ENCODE measurements at places on chromosomes 7 and 10. TPM values are rescaled to one million over a fixed set of nuclear protein-coding genes. Genes with fewer than 3 reads are reported as not detected.

ANKRD61 gene
- not detected for total RNA-seq

BLNK gene
- total RNA-seq, result not detected

ACTL6B gene
- not detected for total RNA-seq

MYL10 gene
- not detected for total RNA-seq

HPSE2 gene
- total RNA-seq, result not detected

TAS2R39 gene
- not detected for total RNA-seq

GTPBP4 gene
- 128 TPM for total RNA-seq

SPDYE11 gene
- total RNA-seq, result not detected

SLIT1 gene
- 1.2 TPM for total RNA-seq

DNA sequence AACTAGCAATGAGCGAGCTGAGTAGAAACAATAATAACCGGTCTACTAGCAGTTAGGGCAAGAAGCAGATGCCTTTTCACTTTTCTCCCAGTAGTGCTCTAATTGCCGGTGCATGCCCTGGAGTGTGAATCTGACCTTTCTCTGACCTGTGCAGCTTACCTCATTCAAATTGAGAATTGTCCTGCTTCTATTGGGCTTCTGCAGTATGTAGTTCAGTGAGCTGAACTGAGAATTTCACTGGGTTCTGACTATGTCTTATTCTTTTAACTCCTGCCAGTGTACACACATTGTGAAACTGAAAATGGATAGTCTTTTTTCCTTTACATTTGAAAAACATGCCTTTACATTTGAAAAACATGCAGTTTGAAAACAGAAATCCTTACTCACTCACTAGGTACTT, 157.9 kb upstream of the GRM3 start:
- no peaks in the 10 kb centered on the region for H3K4me1 ChIP-seq
- H3K4me3 ChIP-seq, result no peak overlapping the region
- DNase-seq, result no peak

DNA sequence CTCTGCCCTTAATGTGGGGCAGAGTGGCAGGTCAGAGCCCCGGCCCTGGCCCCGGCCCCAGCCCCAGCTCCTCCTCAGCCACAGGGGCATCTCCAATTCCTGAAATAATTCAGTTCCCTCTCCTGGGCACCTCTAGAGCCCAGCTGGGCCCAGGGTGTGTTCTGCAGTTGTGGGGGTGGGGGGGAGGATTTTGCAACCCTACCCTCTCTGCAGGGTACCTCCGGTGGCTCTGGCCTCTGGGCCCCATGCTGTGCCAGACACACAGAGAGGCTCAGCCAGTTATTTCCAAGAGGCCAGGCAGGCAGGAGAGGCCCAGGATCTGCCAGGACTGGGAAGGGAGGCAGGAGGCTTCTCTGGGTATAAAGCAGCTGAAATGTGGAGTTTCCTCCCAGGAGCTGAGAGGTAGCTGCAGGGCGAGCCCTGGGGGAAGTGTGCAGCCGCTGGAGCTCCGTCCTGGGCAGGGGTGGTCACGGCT, 47.9 kb downstream of the PWWP2B start:
- DNase-seq, result no peak
- no peaks in the 10 kb centered on the region for H3K36me3 ChIP-seq
- H3K27me3 ChIP-seq, result no peaks in the 10 kb centered on the region
- H3K4me1 ChIP-seq, result peaks cover 31% of the 10 kb centered on the region
- peak overlapping the region; percentile 80 for H3K27ac ChIP-seq

DNA sequence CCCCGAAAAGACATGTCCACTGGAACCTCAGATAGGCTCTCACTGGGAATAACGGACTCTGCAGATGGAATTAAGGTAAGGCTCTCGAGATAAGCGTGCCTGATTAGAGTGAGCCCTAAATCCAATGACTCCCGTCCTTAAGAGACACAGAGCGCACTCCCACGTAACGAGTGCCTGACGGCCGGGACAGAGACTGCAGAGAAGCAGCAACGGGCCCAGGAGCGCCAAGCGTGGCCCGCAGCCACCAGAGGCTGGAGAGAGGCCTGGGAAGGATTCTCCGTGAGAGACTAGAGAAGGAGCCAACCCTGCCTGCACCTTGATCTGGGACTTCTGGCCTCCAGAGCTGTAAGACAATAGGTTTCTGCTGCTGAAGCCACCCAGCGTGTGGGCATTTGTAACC, 20.0 kb upstream of the TNRC18 start:
- no peak for DNase-seq
- no peak overlapping the region for H3K4me3 ChIP-seq
- no peaks in the 10 kb centered on the region for H3K36me3 ChIP-seq
- H3K27ac ChIP-seq, result no peak overlapping the region
- H3K4me1 ChIP-seq, result no peaks in the 10 kb centered on the region
- H3K27me3 ChIP-seq, result no peaks in the 10 kb centered on the region

GRCh38 chr10:85862771-85863170, 503.8 kb downstream of the GRID1 start:
- no peak overlapping the region for H3K27ac ChIP-seq
- no peak for DNase-seq
- peaks cover 10% of the 10 kb centered on the region for H3K27me3 ChIP-seq

- H3K4me1 ChIP-seq, result peaks cover 23% of the 10 kb centered on the region
- no peak overlapping the region for H3K4me3 ChIP-seq
- DNase-seq, result no peak
Measured at GRCh38 chr10:18656724-18657123, 2.5 kb upstream of the ARL5B start.

GRCh38 chr7:14381306-14381705, 391.8 kb upstream of the ETV1 start:
- H3K27me3 ChIP-seq, result no peaks in the 10 kb centered on the region
- no peak overlapping the region for H3K27ac ChIP-seq
- no peak overlapping the region for H3K4me3 ChIP-seq
- H3K36me3 ChIP-seq, result no peaks in the 10 kb centered on the region
- no peak for DNase-seq

DNA sequence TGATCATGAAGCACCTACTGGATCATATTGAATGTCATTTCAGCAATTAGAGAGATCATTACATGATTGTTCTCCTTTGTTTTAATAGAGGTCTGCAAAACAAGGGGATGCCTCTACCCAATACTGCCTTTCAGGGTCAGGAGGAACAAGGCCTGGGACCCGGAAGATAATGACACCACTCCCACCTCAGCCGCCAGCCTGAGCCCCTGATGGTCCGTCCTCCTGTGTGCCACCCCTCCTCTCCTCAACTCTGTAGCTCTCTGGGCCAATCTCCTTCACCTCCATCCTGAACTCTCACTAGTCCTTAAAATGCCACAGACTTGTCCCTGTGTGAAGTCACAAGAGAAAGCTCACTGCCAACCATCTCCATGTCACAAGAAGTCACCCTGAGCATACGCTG, 38.0 kb downstream of the KCNMA1 start:
- no peak overlapping the region for H3K4me3 ChIP-seq
- H3K27me3 ChIP-seq, result no peaks in the 10 kb centered on the region
- H3K27ac ChIP-seq, result no peak overlapping the region
- no peak for DNase-seq
- no peaks in the 10 kb centered on the region for H3K36me3 ChIP-seq

DNA sequence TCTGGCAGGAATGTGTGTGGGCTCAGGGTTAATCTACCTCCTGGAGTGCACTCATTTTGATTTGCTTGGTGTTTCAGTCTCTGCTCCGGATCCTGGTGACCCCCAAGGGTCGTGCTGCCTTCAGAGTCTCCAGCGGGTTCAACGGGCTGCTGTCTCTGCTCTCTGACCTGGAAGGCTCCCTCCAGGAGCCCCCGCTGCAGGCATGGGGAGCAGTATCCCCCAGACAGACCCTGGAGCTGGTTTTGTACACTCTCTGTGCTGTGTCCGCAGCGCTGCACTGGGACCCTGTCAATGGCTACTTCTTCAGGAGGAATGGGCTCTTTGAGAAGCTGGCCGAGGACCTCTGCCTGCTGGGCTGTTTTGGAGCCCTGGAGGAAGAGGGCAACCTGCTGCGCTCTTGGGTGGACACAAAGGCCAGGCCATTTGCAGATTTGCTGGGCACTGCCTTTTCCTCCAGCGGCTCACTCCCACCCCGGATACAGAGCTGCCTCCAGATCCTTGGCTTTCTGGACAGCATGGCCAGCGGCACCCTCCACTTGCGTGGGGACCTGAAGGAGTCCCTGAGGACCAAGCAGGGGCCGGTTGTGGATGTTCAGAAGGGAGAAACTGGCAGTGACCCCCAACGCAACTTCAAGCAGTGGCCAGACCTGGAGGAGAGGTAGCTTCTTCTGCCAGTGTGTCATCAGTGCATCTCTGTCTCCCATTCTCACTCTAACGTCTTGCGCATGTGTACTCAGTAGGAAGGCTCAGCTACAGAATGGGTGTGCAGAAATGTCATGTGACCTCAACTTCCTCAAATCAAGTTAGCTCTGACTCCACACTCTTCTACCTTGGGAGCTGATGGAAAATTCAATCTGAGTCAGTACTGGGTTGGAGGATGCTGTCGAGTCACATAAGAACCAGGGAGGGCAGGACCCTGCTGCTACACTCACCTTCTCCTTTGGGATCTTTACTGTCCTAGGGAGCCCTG, 58.5 kb downstream of the WDFY4 start:
- H3K27ac ChIP-seq, result no peak overlapping the region
- H3K27me3 ChIP-seq, result no peaks in the 10 kb centered on the region
- H3K4me3 ChIP-seq, result no peak overlapping the region
- H3K36me3 ChIP-seq, result no peaks in the 10 kb centered on the region
- no peak for DNase-seq

GRCh38 chr10:790821-791551, 101.5 kb upstream of the DIP2C start:
- no peak overlapping the region for H3K4me3 ChIP-seq
- H3K4me1 ChIP-seq, result peaks cover 2% of the 10 kb centered on the region
- H3K27ac ChIP-seq, result no peak overlapping the region
- H3K36me3 ChIP-seq, result no peaks in the 10 kb centered on the region

GRCh38 chr7:145082366-145083161, 246.7 kb upstream of the TPK1 start:
- peaks cover 4% of the 10 kb centered on the region for H3K27me3 ChIP-seq
- H3K4me3 ChIP-seq, result no peak overlapping the region
- DNase-seq, result no peak
- H3K4me1 ChIP-seq, result no peaks in the 10 kb centered on the region
- no peaks in the 10 kb centered on the region for H3K36me3 ChIP-seq
- no peak overlapping the region for H3K27ac ChIP-seq

GRCh38 chr10:80451132-80451531, 3.0 kb upstream of the TSPAN14 start:
- peaks cover 30% of the 10 kb centered on the region for H3K4me1 ChIP-seq
- H3K27me3 ChIP-seq, result no peaks in the 10 kb centered on the region
- H3K27ac ChIP-seq, result no peak overlapping the region

GRCh38 chr10:11504566-11505285, 106.7 kb downstream of the USP6NL start:
- no peaks in the 10 kb centered on the region for H3K27me3 ChIP-seq
- peaks cover 10% of the 10 kb centered on the region for H3K4me1 ChIP-seq
- DNase-seq, result no peak
- no peaks in the 10 kb centered on the region for H3K36me3 ChIP-seq
- H3K4me3 ChIP-seq, result no peak overlapping the region
- H3K27ac ChIP-seq, result no peak overlapping the region

DNA sequence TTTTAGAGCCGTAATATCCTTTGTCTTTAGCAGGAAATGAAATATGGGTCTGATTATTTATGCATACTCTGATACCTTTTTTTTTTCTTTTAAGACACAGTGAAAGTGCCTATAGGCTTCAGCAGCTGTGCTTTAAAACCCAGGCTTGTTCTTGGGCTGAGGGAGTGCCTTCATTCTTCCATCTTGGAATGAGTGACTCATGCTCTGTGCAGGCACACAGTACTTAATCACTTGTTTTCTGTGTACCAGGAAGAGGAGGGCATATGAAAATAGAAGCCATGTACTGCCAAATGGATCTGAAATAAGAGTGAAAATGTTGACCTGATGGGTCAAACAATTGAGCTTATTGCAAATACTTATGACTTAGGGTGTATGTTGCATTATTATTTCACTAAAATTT, 12.0 kb downstream of the INPP5F start:
- H3K27me3 ChIP-seq, result no peaks in the 10 kb centered on the region
- no peak overlapping the region for H3K4me3 ChIP-seq
- H3K27ac ChIP-seq, result no peak overlapping the region
- DNase-seq, result peak; percentile 14

GRCh38 chr7:15399441-15399840, 162.4 kb downstream of the AGMO start:
- no peak overlapping the region for H3K27ac ChIP-seq
- H3K27me3 ChIP-seq, result no peaks in the 10 kb centered on the region
- H3K4me1 ChIP-seq, result no peaks in the 10 kb centered on the region
- DNase-seq, result no peak
- H3K4me3 ChIP-seq, result no peak overlapping the region

- no peak for DNase-seq
- no peaks in the 10 kb centered on the region for H3K4me1 ChIP-seq
- no peak overlapping the region for H3K4me3 ChIP-seq
- H3K27ac ChIP-seq, result no peak overlapping the region
- no peaks in the 10 kb centered on the region for H3K36me3 ChIP-seq
Measured at GRCh38 chr10:31620226-31621151, 301.5 kb downstream of the ZEB1 start.

GRCh38 chr7:7554649-7555575, 11.8 kb upstream of the MIOS start:
- DNase-seq, result no peak
- no peak overlapping the region for H3K27ac ChIP-seq
- H3K4me1 ChIP-seq, result no peaks in the 10 kb centered on the region
- H3K4me3 ChIP-seq, result no peak overlapping the region
- H3K27me3 ChIP-seq, result no peaks in the 10 kb centered on the region
- peaks cover 11% of the 10 kb centered on the region for H3K36me3 ChIP-seq

GRCh38 chr7:139540203-139540602, 16.7 kb downstream of the CLEC2L start:
- DNase-seq, result no peak
- H3K36me3 ChIP-seq, result no peaks in the 10 kb centered on the region
- no peak overlapping the region for H3K4me3 ChIP-seq
- H3K4me1 ChIP-seq, result no peaks in the 10 kb centered on the region

DNA sequence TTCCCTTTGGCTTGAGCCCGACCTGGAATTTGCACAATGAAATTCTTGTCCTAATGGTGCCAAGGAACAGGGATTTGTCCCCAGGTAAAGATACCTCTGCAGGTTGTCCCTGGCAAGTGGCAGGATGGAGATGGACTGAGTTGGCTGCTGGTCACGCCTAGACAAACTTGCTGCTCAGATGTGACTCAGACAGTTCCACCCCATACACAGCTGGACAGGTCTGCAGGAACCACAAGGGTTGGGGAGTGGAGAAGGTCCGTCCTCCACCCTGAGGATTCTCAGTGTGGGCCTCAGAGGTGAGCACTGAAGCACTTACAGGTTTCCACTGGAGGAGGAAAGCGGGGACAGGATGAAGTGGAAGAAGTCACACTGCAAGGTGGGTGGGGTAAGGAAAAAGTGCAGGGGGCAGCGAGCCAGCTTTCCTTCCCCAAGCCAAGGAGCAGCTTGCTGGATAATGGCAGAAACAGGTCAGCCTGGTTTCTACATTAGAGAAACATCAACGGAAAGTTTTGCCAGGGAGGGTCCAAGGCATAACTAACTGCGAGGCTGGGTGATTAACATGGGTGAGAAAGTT, 20.5 kb downstream of the ITPRIP start:
- H3K4me1 ChIP-seq, result peaks cover 48% of the 10 kb centered on the region
- peaks cover 20% of the 10 kb centered on the region for H3K36me3 ChIP-seq
- no peak for DNase-seq
- no peak overlapping the region for H3K27ac ChIP-seq
- H3K4me3 ChIP-seq, result no peak overlapping the region
